ENCODE measurements at places on chromosomes 2 and 18. TPM values are rescaled to one million over a fixed set of nuclear protein-coding genes. Genes with fewer than 3 reads are reported as not detected.

The TIA1 gene
- total RNA-seq: 523 TPM

The TMEFF2 gene
- 2.0 TPM for total RNA-seq

DNA sequence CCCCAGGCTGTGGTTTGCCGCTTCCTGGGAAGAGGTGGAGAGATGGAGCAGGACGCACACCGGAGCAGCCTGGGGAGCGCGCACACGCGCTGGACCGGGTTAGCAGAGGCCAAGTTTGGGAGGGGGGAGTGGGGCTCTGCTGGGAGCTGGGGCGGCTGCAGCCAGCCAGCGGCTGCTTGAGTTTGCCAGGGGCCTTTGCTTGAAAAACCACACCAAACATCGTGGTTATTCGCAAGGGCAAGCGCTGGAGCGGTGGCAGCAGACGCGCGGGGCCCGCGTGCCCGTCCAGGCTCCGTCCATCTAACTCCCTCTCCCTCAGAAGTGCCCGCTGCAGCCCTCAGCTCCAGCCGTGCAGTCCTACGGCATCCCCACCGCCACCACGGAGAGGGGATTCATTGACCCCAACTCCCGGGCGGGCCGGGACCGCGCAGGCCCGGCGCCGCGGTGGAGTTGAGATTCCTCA, 4.6 kb downstream of the PTGR3 start:
- no peak overlapping the region for H3K27ac ChIP-seq
- peak overlapping the region; percentile 38 for H3K4me3 ChIP-seq
- H3K27me3 ChIP-seq: peaks cover 18% of the 10 kb centered on the region
- peaks cover 8% of the 10 kb centered on the region for H3K36me3 ChIP-seq
- DNase-seq: no peak
- H3K4me1 ChIP-seq: peaks cover 32% of the 10 kb centered on the region

- no peak for DNase-seq
- H3K4me1 ChIP-seq: peaks cover 22% of the 10 kb centered on the region
- H3K27ac ChIP-seq: no peak overlapping the region
- H3K27me3 ChIP-seq: no peaks in the 10 kb centered on the region
These were observed 50.0 kb downstream of the GPD2 start for GRCh38 chr2:156486147-156486546.

The ASXL3 gene
- total RNA-seq: 23.0 TPM

DNA sequence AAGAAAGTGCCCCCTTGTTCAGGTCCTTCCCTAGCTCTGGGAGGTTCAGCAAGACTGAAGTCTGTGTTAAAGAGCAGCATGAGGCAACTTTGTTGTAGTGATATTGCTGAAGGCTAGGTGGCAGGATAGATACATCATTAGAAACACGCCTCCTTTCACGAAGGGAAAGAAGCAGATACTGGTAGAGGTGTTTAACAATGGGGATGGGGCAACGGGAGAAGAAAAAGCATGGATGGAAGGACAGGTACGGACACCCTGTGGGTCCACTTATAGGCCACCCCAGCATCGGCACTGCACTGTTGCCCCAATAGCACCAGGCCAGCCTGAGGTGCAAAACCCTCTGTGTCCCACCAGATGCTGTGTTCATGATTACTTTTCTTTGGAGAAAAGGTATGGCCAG, 3.5 kb upstream of the IGFBP5 start:
- H3K36me3 ChIP-seq: peaks cover 3% of the 10 kb centered on the region
- no peak overlapping the region for H3K27ac ChIP-seq

The PHOSPHO2 gene
- total RNA-seq: 13.5 TPM

The CYP27C1 gene
- total RNA-seq: 8.0 TPM

GRCh38 chr2:159446817-159447216, 160.3 kb upstream of the WDSUB1 start:
- H3K4me3 ChIP-seq: no peak overlapping the region
- H3K4me1 ChIP-seq: peaks cover 3% of the 10 kb centered on the region
- no peak for DNase-seq
- H3K36me3 ChIP-seq: peaks cover 29% of the 10 kb centered on the region
- no peak overlapping the region for H3K27ac ChIP-seq

The EPB41L3 gene
- total RNA-seq: 41.7 TPM

DNA sequence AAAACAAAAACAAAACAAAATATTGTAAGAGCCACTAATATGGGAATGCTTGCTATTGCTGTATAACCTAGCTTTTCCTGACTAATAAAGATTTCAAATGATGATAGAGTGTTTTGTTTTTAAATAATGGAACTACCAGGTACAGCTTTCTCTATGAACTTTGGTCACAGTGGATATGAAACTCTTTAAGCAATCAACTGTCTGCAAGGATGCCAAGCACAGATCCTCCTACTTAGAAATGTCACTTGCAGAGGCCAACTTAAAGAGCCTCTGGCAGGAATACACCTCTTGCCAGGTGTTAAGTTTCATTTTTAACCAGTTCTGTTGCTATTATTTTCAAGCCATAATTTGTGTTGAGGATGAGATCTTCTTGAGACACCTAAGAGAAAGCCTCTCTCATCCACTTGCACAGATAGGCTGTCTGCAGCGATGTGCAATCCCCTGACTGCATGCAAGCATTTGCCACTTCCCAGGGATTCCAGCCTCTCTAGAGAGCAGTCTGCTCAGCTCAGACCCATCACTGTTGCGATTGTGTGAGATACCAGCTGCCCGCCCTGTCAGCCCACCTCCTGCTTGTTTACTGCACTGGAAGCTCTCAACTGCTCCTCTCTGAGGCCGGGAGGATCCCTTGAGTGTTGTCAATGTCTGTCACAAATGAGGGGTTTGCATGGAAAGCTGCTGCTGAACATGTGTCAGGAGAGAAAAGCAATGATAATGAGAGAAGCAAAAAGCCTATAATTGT, 86.1 kb upstream of the SCG2 start:
- no peaks in the 10 kb centered on the region for H3K4me1 ChIP-seq
- H3K27me3 ChIP-seq: peaks cover 4% of the 10 kb centered on the region
- no peak for DNase-seq

The OR6B2 gene
- not detected for total RNA-seq

Data from progenitor cell of endocrine pancreas (in vitro differentiated cells).